ENCODE measurements at places on chromosomes 3 and 15.

DNA sequence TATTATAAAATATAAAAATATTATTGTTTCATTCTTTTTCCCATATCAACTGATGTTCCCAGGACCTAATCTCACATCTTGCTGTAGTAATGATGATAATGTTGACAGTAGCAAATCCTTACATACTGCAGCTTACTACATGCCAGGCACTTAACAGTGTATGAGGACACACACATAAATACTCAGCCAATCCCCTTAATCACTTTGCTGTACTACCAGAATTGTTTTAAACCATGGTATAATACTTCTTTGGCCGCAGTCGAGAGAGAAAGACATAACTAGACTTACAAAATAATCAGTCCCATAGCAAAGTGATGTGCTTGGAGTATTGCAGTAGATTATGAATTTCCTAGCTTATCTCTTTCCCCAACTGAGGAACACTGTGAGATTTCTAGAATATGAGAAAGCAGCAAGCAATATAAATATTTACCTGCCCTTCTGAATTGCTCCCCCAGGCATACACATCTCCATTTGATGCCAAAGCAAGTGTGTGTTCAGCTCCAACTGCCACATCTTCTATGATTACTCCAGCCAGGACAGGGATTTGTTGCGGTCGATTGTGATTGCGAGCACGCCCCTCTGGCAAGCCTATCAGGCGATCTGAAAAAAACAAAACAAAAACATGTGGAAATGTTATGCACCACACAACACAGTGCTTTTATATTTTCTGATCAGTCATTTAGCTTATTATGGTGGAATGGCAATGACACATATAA lies 33.0 kb downstream of the FBXL22 start:
- DNase-seq = no peak

DNA sequence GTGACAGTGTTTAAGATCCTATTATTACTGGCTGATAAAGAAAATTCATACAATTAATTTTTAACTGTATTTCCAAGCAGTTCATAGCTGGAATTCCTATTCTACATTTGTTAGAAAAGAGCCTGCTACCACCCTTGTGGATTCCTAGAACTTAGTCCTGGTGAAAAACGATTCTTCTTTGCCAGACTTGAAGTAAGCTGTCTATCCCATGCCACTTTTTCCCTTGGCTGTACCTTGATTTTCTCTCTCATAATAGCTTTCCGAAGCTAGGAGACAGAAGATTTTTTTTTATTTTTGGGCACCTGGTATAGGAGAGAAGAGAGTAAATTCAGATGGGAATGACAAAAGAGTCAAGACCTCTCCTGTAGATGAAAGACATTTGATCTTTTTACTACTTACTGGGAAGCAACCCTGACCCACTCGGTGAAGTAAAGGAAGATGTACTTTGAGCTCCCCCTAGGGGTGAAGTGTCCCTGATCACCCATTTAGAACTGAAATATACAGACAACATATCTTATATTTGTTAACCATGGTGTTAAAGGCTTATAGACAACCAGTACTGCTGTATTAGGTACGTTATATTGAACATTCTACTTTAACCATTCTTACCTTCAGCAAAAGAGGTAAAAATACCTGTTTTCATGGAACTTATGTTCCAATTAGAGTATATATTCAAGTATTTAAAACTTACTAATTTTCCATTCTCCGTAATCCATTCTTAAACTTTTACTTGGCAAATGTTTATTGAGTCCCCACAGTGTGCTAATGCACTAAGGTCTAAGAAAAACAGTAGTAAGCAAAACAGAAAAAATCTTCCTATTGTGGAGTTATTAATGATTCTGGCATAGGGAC lies 36.2 kb upstream of the C3orf38 start:
- DNase-seq = peak; percentile 2

DNA sequence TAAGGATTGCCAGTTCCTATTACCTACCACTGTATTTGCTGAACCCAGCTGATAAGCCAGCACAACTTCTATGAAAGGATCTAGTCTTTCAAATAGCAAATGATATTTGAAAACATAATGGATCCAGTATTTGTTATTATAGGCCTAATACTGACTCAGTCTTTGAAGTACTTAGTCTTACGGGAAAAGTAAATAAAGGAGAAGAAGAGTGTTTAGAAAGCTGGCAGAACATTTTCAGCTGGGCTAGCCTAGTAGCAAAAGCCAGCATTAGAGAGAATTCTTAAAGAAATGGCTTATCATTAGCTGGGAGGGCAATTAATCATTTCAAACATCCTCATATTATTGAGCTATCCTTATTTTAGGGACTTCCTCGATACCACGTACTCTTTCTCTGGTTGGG lies 101.4 kb upstream of the GOLIM4 start:
- DNase-seq = no peak

GRCh38 chr15:64110950-64111678 lies 15.3 kb downstream of the SNX1 start:
- DNase-seq = no peak

- DNase-seq = no peak
Measured at GRCh38 chr15:71596672-71597071, 213.7 kb upstream of the NR2E3 start.

- no peak for DNase-seq
Measured at GRCh38 chr3:40613306-40613705, 88.5 kb downstream of the ZNF621 start.

GRCh38 chr3:71168880-71169411 lies 414.6 kb downstream of the FOXP1 start:
- no peak for DNase-seq

DNA sequence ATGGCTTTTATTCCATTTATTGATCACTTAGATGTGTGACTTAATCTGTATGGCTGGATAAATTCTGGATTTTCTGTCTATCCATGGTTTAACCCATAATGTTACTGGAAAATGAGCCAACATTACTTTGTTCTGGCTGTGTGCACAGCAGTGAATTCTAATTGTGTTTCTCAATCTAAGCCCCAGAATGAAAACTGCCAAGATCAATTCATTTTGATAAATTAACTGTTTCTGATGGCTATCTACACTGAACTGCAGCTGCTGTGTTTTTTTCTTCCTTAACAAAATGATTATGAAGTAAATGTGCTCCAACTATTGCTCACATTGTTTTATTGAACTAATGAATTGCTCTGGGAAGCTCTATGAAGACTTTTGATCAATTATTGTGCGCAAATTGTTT lies 35.7 kb upstream of the CPB1 start:
- no peak for DNase-seq

GRCh38 chr3:178699810-178700209 lies 163.6 kb downstream of the KCNMB2 start:
- DNase-seq = peak; percentile 48

- DNase-seq = no peak
Measured at GRCh38 chr3:3772920-3773319, 26.3 kb upstream of the LRRN1 start.

GRCh38 chr3:107206945-107207344 lies 170.3 kb upstream of the CCDC54 start:
- no peak for DNase-seq

DNA sequence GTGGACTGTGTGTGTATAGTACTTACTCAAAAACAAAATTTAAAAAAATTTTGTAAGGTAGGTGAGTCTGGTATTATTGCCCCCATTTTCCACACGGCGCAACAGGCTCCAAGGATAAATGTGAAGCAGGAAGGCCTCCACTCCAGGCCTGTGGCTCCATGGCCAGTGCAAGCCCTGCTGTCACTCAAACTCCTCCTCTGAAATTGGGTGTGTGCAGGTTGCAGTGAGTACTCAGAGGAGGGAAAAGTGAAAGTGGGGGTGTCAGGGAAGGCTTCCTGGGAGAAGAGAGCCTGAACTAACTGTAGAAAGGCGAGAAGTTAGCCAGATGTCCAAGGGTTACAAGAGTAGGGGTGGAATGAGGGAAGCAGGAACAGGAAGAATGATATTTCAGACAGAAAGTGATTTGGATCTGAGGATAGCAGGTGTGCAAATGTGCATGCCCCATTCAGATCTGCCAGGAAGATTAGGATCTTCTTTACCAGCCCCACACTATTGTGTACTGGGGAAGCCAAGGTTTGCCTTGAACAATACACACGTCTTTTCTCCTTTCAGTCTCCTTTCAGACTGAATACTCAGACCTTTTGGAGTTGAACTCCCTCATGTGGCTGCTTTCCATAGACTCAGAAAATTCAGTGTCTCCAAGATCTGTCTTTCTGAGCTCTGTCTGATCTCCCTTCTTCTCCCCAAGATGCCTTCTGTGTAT lies 48.7 kb upstream of the RYK start:
- no peak for DNase-seq

DNA sequence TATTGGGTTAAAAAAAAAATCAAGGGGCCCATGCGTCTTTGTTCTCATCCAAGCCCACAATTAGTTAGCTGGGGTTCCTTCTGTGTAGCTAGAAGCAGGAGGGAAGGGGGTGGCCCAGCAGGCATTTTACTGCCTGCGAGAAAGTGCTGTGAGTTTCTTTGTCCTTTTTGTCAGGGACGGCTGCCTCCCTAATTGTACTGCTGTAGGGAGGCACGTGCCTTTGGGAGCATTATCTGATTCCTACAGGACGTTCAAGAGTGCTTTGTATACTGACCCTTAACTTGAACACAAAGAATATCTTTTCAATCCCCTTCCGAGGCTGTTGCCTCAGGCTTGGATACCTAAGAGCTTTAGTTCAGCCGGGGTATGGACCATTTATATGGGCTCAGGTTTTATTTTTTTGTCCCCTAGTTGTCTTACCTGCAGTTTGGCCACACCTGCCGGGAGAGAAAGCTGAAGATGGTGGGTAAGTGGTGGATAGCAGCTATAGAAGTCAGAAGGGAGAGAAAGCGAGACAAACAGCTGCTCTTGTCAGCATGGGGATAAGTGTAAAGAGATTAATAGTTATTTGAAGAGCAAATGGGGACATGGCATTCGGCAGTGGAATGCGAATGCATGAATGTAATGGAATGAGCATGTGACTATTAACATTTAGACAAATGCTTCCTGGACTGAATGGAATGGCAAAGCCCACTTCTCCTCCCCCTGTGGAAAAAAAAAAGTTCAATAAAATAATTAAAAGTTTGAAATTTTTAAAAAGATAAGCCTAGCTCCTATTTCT lies 175.2 kb downstream of the TP63 start:
- DNase-seq = no peak

DNA sequence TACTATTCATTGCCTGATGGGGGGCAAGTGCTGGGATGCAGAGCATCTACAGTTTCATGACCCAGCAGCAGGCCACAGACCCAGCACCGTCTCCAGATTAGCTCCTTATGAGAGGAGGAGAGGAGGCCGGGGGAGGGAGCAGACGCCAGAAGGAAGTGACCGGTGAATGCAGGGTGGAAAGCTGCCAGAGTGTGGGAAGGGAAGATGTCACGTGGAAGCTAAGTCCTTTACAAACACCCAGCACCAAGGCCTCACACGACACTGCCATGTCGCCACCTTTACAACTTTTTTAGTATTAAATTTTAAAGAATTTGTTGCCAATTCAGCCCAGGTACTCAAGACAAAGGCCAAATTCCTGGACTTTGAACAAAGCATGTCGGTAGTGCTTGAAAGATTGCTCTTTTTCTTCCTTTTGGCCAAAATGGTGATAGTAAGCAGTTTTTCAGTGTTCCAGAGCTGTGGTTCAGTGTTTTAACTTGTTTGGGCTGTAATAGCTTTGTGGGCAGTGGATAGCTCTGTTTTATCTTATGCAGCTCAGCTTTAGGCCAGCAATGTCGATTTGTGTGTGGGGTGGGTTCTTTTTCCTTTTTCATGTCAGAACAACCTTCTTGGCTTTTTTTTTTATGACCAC lies 58.2 kb downstream of the ZBTB38 start:
- no peak for DNase-seq

- DNase-seq = no peak
Measured at GRCh38 chr15:73391128-73391872, 22.5 kb upstream of the HCN4 start.

GRCh38 chr3:30612437-30613132 lies 6.2 kb downstream of the TGFBR2 start:
- DNase-seq = no peak

DNA sequence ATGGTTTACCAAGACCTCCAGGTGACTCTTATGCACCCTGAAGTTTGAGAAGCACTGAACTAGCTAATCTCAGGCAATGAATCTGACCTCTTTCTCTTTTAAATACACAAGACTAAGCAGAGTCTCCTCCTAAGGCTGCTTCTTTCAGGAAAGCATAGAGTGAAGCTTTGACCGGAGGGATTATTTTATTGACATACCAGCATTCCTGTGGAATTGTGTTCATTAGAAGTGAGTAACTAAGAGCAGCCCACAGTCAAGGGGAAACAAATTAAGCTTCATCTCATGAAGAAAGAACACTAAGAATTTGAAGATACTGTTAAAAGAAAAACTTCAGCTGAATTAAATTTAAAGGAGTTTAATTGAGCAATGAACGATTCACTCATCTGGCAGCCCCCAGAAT lies 963.5 kb downstream of the NTRK3 start:
- no peak for DNase-seq

DNA sequence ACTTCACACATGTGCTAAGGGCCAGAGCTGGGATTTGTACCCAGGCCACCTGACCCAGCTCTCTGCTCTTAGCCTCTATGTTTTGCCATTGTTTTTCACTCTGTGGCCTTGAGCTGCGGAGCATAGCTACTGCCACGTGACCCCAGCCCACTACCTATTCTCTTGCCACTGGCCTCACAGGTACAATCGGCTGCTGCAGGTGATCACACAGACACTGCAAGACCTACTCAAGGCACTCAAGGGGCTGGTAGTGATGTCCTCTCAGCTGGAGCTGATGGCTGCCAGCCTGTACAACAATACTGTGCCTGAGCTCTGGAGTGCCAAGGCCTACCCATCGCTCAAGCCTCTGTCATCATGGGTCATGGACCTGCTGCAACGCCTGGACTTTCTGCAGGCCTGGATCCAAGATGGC lies 46.2 kb downstream of the SEMA3G start:
- no peak for DNase-seq

DNA sequence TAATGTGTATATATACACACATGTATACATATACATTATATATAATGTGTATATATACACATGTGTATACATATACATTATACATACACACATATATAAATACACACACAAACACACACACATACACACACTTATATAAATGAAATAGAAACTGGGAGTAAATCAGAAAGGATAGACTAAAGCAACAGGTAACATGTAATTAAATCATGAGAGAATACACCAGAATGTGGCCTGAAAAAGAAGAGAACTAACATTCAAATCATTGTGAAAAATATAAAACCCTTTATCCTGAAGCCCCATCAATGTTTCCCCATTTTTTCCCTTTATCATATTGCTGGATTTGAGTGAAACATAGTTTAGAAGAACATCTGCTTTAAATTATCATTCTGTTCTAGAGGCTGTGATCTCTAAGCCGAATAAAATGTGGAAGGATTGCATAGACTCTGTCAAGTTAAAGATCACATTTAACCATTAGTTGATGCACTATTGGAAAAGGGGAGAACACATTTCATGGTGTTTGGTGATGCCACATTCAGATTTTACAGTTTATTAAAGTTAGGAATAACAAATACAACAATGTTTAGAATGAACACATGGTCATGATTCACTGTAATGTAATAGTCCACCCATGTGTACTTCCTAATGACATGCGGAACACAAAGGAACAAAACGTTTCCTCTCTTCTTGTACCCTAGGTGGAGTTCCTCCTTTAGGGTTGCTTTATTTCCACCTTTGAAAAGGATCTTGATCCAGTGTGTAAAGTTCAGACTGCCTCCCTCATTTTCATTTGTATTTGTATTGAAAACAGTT lies 12.5 kb upstream of the THRB start:
- no peak for DNase-seq

GRCh38 chr3:126033765-126034164 lies 50.2 kb downstream of the SLC41A3 start:
- DNase-seq = no peak
